ENCODE measurements at places on chromosomes 2 and 18. TPM values are rescaled to one million over a fixed set of nuclear protein-coding genes. Genes with fewer than 3 reads are reported as not detected.

Gene AMER3
- total RNA-seq: 1.4 TPM

DNA sequence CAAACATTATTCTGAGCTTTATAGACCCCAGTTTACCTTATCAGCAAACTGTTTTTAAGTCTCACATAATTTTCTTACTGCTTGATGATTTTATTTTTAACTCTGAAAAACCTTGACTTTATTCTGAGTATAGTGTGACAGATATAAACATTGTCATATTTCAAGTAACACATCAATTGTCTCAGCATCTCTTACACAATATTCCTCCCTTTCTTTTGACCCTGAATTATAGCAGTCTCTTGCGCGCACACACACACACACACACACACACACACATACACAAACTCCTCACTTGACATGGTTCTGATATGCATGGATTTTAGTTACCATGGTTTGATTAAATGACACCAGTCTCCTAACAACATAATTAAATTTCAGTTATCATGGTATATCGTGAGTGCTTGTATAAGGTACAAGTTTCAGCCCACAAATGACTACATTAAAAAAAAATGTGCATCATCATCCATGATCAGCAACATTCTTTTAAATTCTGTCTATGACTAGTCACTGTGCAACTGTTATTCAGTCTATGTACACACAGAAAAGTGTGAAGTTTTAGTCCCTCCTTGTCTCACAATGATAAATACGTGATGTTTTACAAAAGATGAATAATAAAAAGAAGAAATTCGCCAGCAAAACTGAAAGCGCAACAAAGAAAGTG is 39.5 kb upstream of the TACR1 start:
- no peak overlapping the region for H3K4me3 ChIP-seq
- no peaks in the 10 kb centered on the region for H3K4me1 ChIP-seq
- no peak for DNase-seq

Gene ANKRD62
- not detected for total RNA-seq

GRCh38 chr2:158357699-158358098 is 98.9 kb downstream of the CCDC148 start:
- H3K27me3 ChIP-seq: no peaks in the 10 kb centered on the region
- DNase-seq: no peak
- peaks cover 6% of the 10 kb centered on the region for H3K36me3 ChIP-seq
- H3K4me1 ChIP-seq: no peaks in the 10 kb centered on the region
- H3K4me3 ChIP-seq: no peak overlapping the region

GRCh38 chr2:236001854-236002253 is 166.3 kb downstream of the GBX2 start:
- H3K27ac ChIP-seq: no peak overlapping the region
- no peak overlapping the region for H3K4me3 ChIP-seq
- DNase-seq: no peak

Gene DSG4
- total RNA-seq: not detected

Measured in neural crest cell (in vitro differentiated cells).